ENCODE measurements at places on chromosomes 11 and 22.
A peak's percentile ranks its signal among the peaks of the same experiment; 100 is the strongest.

GRCh38 chr11:73584831-73585230, 13.1 kb downstream of the FAM168A start:
- DNase-seq, result no peak

- no peak for DNase-seq
These were observed 4.0 kb downstream of the ANO3 start for GRCh38 chr11:26335903-26336302.

DNA sequence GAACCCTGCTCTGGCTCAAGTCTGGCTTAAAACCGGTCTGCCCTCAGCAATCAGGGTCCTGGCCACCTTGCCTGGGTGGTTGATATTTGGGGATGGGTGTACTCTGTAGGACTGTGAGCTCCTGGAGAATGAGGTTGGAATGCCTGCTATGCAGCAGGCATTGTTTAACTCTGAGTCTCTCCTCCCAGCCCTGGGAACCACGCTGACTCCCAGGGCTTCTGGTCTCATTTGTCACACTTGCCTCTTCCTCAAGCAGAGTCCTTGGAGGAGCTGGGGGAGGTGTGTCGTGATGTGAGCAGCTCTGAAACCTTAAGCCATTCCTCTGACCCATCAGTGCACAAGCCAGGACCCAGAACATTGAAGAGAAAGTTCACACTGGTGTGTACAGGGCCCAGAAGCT, 340.1 kb downstream of the MN1 start:
- DNase-seq, result no peak

- no peak for DNase-seq
These were observed 44.5 kb downstream of the PDE3B start for GRCh38 chr11:14687943-14688627.

DNA sequence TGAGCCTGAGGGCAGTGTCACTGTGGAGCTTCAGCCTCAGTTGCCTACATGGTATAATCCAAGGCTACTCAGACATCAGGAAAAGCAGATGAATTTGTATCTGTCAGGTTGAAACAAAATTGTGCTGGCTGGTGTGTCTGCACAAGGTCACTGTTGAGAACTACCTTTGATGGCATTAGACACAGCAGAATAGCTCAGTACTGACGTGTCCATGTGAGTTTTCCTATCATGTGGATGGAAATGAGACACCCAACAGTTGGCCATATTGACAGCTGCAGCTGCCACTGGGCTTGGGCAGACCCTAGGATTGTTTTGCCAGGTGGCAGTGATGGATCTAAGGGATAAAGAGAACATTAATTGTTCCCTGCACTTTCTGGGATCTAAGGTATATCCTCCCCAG, 15.8 kb downstream of the CCDC134 start:
- no peak for DNase-seq

DNA sequence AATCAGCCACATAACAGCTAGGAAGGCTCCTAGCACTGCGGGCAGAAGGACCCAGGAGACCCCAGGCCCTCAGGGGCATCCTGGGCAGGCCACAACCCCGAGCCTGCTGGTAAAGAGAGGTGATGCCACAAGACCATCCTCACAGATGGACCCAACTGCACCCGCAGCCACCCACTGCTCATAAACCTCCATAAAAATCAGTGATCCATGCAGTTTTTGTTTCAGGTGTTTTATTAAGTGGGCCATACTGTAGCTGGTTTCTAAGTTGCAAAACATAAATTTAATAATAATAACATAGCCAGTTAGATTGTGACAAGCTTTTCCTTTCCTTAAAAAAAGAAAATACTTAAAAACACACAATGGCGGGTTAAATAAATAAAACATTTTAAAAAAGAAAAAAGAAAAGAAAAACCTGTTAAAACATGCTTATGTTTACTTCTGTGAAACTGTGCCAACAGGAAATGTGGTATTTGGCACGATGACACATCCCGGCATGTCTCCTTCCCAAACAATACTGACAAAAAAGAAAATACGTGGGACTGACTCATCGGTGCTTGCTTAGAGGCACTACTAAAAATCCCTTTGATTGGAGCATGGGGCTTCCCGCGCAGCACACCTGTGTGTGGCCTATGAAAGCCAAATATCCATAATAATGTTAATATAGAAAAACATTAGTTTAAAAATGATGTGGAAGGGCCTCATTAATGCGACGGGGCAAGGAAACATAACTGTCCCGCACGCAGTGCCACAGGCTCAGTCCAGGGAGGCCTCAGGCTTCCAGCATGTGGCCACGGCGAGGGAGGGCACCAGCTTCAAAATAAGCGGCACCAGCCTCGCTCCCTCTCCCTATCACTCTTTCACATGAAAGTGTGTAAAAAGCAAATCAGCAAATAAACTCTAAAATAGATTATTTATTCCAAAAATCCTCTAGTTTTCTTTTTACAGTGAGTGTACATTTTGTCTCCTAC, 47.5 kb upstream of the SCUBE2 start:
- DNase-seq, result peak; percentile 69

GRCh38 chr11:71182791-71183677, 69.3 kb downstream of the SHANK2 start:
- DNase-seq, result no peak

GRCh38 chr22:37273126-37273845, 9.0 kb upstream of the CYTH4 start:
- no peak for DNase-seq

GRCh38 chr22:41947424-41948080, 600 bp upstream of the CENPM start:
- no peak for DNase-seq

DNA sequence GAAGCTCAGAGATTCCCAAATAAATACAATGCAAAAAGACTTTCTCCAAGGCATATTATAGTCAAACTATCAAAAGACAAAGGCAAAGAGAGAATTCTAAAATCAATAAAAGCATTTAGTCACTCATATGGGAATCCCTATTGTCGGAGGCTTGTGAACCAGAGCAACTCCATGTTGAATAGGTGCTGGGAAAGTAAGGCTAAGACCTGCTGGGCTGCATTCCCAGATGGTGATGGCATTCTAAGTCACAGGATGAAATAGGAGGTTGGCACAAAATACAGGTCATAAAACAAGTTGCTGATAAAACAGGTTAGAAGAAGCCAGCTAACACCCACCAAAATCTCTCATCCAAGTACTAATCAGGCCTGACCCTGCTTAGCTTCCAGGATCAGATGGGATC, 84.5 kb downstream of the JRKL start:
- no peak for DNase-seq

- DNase-seq, result no peak
These were observed 6.0 kb downstream of the PNPLA5 start for GRCh38 chr22:43885786-43886185.

DNA sequence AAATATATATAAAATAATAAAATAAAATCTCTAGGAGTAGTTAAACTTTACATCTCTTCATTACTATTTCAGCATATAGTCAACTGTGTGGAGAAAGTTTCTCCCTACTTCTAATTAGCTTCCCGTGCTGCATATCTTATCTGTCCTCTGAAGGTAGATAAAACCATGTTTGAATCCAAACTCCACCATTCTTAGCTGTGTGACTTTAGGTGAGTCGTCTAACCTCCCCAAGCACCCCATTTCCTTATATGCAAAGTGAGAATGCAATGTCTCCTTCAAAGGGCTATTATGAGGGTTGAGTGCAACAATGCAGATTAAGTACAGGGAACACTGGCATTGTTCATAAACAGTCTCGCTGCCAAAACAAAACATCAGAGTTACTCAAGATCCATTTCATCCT, 80.8 kb upstream of the DRD2 start:
- DNase-seq, result no peak

DNA sequence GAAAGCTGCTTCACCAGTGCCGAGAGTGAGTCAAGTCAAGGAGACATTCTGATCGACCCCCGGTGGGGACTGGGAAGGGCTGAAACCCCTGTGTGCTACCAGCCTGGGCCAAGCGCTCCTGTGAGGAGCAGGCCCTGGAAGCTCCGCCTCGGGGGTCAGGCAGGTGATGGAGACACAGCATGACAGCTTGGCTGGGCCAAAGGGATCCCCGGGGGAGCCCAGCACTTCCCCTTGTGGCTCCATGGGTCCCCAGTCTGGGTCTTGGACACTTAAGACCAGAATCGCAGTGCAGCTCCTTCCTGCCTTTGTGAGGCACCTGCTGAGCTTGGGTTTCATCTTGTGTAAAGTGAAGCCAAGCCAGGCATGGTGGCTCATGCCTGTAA, 89.2 kb downstream of the MORC2 start:
- DNase-seq, result peak; percentile 47

- DNase-seq, result no peak
These were observed 784.8 kb downstream of the KCNA4 start for GRCh38 chr11:29231991-29232390.

GRCh38 chr11:118206391-118207031, 18.3 kb downstream of the JAML start:
- DNase-seq, result peak; percentile 50
